Activated CD4-positive, alpha-beta T cell treated with anti-CD3 and anti-CD28 coated beads, Interleukin-2, Interleukin-4, amounts not matched to agents 100 ng/mL and 50 ng/mL, durations not matched to agents 16 hours and 8 hours (primary cell): ENCODE measurements at places on chromosomes 2 and 18.

DNA sequence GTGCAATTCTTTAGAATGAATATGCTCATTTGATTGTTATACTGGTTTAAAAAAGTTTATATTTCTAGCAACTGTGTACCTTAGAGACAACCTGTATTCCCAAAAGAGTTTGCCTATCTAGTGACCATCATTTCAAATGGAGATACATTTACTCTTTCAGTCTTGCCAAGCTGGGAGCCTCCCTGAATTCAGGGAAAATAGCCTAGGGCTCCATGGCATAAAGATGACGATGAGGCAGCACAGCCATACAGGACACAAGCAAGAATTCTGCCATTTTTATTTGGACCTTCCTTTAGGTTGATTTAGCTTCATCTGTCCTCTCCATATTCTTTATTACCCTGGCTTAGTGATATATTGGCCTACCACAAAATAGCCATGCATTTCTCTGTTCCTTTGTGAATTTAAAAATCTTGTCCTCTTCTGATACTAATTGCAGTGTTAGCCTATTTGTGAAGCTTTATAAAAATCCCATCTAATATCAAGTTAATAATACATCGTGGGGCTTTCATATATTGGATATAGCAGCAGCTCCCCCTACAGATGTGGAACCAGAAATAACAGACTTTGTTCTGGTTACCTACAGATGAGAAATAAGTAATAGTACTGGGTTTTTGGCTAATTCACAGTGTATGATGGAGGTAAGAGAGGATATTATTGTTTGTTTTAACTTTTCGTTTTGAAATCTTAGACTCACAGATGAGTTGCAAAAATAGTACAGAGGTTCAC lies 1661.9 kb upstream of the PIK3C3 start:
- no peak for DNase-seq

DNA sequence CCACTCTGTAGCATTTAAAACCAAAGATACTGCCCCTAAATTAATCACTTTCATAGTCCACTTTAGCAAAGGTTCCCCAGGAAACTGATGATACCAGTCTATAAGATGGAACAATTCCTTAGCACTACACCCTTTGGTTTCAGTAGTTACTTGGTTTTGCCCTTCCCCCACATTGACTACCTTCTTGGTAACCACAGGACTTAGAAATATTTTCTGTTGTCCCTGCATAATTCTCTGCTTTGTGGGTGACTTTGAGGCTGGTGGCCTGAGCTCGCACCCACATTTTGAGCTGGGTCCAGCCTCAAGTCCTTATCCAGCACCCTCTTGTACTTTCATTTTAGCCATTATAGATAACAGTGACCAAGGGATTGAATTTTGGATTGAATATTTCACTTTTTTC lies 23.1 kb downstream of the ELP2 start:
- no peak for DNase-seq

GRCh38 chr2:47785986-47786385 lies 3.0 kb downstream of the MSH6 start:
- DNase-seq = no peak

GRCh38 chr2:54224997-54225396 lies 31.0 kb downstream of the TSPYL6 start:
- DNase-seq = no peak

DNA sequence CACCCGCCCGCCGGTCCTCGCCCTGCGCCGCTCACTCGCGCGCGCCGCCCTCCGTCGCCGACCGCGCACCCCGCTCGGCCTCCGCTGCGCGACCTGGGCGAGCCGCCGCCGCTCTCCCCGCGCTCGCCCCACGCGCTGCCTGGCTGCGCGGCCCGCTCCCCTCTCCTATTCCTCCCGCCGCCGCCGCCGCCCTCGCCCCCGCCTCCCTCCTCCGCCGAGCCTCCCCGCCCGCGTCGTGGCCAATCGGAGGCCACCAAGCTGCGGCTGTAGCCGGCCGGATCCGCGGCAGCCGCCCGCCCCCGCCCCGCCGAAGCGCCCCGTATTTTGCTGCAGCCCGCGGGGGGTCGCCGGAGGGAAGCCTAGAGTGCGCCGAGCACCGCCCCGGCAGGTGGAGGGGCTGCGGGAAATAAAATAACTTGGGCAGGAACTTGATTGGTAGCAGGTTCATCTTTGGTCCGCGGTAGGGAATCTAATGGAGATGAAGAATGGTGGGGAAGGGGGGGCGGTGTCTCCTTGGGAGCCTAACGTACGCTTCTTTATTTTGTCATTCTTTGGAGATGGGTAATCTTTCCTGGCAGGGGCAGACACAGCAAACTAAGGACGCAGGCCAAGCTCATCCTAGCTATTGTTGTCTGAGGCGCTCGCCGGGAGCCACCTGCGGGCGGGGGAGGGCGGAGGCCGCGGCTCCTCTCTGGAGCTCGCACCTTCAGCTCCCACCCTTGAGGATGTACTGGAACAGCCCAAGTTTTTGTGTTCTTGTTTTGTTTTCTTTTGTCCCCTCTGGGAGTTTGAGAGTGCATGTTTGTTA lies 1.1 kb upstream of the CDH2 start:
- no peak for DNase-seq

DNA sequence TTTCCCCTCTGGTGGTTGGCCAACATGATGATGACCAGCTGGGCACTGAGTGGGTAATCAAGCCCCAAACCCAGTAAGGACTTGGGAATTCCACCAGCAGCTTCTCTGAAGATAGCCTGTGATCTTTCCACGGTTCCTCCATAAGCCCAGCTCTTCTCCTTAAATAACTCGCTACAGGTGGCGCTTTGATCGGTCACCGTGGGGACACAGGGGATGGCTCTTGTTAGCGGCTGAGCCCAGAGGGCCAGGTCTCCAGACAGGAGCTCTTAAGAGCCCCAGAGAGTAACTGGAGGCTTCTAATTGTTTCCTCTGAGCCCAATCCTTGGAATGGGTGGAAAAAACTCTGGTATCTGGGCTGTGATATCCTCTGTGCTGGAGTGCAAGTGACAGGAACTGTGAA lies 13.6 kb upstream of the INHBB start:
- DNase-seq = no peak
